ENCODE measurements at places on chromosomes 3 and 15.

- DNase-seq = no peak
Measured at GRCh38 chr3:73665286-73665685, 40.5 kb upstream of the PDZRN3 start.

- no peak for DNase-seq
Measured at GRCh38 chr15:51062736-51063135, 32.0 kb downstream of the TNFAIP8L3 start.

GRCh38 chr3:21879184-21879886 is 128.3 kb upstream of the ZNF385D start:
- DNase-seq = no peak

DNA sequence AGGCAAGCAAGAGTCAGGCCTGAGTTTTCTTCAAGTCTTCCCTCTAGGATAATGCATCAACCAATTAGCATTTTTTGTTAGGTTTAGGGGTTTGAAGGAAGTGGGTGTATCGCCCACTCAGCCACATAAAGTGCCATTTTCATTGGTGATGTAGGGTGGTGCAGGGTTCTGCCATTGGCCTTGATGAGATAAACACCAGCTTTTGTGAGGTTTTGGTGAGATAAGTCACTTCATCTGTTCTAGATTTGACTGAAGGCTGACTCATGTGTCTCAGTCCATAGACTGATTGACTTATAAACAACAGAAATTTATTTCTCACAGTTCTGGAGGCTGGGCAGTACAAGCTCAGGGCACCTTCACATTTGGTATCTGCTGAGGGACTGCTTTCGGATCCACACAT is 84.5 kb upstream of the C3orf80 start:
- DNase-seq = no peak

GRCh38 chr15:67906382-67906781 is 66.5 kb upstream of the RNU6-1 start:
- no peak for DNase-seq

DNA sequence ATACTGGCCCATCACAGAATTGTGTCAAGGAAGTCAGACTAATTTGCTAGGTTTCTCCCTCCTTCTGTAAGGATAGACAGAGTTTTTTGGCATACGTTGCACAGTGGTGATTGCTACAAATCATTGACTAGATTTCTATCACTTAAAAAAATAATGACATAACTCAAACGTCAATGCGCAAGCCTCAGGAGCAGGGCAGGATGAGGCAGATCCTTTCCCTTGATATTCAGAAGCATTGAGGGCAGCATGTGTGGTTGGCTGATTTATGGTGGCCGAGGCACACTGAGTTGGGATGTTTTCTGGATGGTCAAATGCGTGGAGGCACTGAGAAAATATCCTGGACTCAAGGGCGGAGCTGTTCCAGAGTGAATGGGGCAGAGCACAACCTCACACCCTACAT is 14.4 kb downstream of the THSD4 start:
- DNase-seq = no peak

DNA sequence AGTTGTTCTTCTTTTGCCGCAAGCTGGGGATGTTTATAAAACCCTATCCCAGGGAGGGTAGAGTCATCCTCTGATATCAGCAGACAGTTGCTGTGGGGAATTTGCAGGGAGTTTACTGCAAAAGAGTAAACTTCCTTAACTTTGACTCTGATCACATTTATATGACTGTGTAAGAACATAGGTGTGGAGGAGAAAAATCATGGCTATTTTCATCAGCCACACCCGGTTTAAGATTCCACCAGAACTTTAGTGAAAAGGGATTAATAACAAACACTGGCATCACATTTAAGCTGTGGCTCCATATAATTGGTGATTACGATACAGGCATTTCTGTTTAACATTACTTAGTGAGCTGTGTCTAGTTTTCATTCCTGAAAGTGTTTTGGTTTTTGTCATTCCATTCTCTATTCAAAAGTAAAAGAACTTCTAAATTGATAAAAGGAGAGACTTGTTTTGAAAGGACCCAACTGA is 143.1 kb downstream of the MYLK start:
- DNase-seq = no peak

GRCh38 chr15:74038707-74039655 is 43.4 kb downstream of the GOLGA6A start:
- no peak for DNase-seq

Measured in CD4-positive, alpha-beta T cell treated with Interleukin-6 at 100 ng/mL for 8 hours (primary cell).